ENCODE measurements at places on chromosomes 3 and 15.

DNA sequence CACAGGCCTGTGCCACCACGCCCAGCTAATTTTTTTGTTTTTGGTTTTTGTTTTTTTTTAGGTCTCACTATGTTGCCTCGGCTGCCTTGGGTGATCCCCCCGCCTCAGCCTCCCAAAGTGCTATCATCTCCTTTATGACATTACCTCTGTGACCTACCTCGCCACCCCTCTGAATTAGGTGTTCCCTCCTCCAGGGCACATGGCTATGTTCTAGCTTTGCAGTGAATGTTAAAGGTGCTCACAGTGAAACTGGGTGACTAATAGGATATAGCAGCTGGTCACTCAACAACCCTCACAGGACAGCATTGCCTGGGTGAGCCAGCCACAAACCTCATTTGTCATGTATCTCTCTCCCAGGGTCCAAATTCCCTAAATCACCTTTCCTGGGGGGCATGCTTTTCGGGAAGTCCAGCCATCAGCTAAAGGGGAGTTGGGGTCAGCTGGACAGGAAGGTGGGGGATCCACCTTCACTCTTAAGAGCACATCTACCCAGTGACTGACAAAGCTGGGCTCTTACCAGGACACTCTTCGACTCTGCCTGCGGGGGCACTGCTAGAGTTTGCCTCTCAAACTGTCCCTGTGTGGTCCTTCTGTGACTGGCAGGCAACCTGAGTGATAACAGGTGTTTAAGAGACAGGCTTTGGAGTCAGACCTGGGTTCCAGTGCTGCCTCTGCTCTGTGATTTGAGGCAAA, 1.6 kb upstream of the TTLL3 start:
- DNase-seq, result peak; percentile 25

- peak; percentile 45 for DNase-seq
Observed at GRCh38 chr3:41202834-41203345, 3.6 kb downstream of the CTNNB1 start.

DNA sequence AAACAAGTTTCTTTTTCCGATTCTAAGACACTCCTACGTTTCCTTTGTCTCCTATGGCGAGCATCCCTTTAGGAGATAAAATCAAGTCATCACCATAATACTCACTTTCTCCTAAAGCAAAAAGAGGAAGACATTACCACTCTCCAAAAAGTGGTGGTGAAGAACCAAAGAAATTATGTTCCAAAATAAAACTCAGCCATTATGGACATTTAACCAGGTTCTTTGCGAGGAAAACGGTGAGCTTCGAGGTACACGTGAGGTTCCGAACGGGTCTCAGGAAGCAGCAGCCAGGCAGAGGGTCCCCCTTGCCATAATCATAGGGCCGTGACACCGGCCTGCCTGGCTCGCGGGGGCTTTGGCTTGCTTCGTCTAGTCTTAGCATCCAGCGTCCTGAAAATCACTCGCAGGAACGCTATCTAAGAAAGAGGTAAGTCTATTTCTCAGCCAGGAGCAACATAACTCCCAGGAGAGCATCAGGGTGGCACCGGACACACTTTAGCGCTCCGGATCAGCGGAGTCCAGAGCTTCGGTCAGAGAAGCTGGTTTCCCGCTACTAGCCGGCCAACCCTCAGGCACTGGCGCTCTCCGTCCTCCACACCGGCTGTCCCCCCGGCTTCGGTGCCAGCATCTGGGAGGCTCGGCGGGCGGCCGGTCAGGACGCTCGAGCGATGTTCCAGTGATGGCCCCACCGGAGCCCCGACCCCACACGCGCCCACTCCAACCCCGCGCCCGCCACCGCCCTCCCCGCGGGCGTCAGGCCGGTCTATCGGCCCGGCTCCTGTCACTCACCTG, 581 bp downstream of the IP6K1 start:
- peak; percentile 72 for DNase-seq

- DNase-seq, result no peak
Observed at GRCh38 chr15:101001796-101002195, 82.6 kb downstream of the LRRK1 start.

DNA sequence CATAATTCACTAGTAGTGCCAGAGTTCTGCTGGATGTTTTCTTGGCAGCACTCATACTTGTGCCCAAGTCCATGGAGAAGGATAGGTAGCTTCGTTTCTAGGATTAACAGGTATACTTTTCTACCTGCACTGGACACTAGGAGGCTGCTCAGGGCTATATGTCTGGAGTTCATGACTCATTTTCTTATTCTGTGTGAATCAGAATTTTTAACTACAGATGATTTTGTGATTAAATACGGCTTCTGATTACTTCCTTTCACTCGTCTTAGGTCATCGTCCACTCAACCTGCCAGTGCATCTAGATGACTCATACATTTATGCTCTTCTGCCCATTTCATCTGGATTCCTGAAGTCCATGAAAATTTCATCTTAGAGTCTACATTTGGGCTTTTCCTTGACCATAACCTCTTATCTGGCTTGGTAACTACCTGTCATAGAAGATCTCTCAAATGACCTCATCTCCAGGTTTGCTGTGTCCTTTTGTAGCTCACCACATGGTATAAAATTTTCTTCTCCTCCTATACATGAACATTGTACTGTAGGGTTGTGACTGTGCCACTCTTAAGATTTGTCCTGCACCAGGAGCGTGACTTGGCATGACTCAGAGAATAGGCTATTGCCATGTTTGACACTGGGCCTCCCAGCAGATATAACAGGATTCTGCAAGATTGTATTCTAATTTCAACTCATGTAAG, 66.7 kb upstream of the GCSAM start:
- DNase-seq, result no peak

GRCh38 chr15:96064351-96064756, 266.1 kb upstream of the NR2F2 start:
- DNase-seq, result no peak

- no peak for DNase-seq
Observed at GRCh38 chr3:129248286-129248979, 973 bp upstream of the COPG1 start.

GRCh38 chr3:110521019-110521418, 550.6 kb upstream of the NECTIN3 start:
- no peak for DNase-seq

- no peak for DNase-seq
Observed at GRCh38 chr3:154540950-154541604, 111.1 kb upstream of the GPR149 start.

- peak; percentile 30 for DNase-seq
Observed at GRCh38 chr15:75202251-75203016, 752 bp downstream of the C15orf39 start.

GRCh38 chr3:76065964-76066363, 280.6 kb upstream of the ZNF717 start:
- no peak for DNase-seq

DNA sequence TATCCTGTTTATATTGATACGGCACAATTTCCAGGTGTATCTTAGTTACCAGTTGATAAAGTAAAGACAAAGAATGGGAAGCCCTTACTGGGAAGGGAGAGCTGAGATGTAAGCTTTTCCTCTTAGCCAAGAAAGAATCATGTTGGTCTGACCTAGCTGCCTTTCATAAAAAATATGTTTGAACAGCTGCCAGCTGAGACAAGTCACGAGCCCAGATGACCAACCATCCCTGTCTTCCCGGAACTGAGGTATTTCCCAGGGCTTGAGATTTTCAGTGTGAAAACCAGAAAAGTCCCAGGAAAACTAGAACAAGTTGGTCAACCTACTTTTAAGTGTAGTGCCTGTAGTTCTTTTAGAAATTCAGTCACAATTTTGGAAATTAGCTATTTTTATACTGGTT, 3.6 kb upstream of the MYH15 start:
- no peak for DNase-seq

GRCh38 chr3:181955566-181955965, 243.8 kb downstream of the SOX2 start:
- DNase-seq, result no peak

DNA sequence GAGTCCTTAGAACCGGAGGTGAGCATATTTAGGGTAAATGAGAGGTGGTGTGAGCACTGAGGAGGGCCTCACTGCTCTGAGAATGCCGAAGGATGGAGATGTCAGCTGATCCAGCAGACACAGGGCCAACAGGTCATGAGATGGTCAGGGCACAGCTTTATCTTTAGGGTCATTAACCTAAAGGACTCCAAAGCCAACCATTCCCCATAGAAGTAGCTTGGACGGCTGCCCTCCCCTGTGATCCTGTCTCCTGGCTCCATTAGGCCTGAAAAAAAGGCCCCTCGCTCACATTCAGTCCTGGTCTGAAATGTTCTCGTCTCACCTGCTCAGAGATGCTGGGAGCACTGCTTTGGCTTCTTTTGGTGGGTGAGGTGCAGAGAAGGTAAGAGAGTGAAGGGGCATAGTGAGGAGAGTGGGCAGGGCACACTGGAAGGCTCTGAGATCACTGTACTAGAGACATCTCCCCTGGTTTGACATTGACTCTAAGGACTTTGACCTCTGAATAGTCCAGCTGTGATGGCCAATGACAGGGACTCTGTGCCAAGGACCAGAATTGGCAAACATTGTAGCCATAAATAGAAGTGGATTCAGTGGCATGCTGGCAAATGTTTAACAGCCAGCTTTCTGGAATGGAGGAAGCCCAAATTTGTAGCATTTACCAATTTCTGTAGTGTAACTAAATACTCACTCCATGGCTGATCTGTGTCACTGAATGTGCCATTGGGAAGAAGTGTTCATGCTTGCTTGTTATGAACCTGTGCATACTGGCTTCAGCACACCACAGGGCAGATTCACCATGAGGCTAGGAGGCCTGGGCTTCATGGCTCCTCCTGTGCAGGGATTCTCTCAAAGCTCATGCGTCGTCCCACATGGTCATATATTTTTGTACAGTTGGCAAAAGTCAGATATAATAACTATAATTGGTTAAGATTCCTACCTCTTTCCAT, 76.2 kb upstream of the MRPS22 start:
- DNase-seq, result no peak

- DNase-seq, result no peak
Observed at GRCh38 chr3:112634786-112635541, 6.0 kb downstream of the CCDC80 start.

DNA sequence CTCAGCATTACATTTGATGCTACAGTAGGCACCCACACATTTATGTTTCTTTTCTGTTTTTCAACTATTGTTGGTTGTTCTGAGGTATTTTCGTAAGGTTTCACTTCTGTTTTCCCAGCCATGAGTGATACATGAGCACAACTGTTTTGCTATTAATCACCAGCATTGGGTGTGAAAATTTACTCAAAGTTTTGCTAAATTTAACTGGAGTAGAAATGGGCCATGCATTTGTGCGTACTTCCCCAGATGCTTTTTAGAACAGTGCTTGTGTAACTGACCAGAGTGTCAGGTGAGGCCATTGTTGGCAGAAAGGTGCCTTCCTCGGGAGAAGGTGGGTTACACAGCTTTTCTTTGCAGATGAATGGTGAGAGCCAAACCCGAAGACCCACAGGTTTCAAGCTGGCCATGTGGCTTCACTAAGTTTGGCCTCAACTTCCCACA, 70.4 kb downstream of the ST6GAL1 start:
- no peak for DNase-seq

DNA sequence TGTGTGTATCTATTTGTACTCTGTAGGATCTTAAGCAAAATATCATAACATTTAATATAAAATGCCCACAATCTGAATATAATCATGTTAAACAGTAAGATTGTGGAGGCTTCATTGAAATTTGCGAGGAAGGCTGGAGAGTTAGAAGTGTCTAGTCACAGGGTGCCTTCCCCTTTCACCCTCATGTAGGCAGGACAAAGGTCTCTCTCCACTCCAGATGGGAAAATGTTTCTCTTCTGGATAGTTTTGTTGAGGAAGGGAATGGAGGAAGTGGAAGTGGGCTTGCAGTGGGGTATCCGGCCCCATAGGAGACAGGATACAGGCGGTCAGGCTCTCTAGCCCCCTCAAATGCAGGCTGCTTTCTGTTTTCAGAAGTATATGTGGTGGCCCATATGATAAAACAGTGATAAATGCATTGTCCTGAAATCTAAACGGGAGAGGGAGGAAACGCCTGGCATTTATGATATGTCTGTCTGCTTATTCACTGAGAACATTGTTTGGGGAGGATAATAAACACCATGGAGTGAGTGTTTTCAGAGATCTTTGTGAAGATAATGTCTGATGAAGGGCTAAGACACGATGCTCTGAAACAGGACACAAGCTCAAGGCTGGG, 13.3 kb upstream of the MYZAP start:
- DNase-seq, result no peak

DNA sequence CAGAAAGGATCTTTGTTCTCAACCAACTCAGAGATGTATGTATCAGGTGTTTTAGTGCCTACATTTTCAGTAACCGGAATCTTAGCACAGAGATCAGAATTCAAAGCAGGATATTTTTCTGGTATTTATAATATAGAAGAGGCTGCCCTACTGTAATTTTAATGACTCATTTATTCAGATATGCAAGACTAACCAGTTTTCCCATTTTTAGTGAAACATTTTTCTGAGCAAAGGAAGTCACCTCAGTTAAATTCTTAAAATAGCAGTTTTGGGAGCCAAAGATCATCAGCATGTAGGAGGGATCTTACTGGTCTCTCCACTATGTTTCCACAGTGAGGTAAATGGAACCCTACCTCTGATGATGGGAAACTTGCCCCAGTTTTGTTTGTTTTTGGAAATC, 42.0 kb downstream of the SRP14 start:
- no peak for DNase-seq

DNA sequence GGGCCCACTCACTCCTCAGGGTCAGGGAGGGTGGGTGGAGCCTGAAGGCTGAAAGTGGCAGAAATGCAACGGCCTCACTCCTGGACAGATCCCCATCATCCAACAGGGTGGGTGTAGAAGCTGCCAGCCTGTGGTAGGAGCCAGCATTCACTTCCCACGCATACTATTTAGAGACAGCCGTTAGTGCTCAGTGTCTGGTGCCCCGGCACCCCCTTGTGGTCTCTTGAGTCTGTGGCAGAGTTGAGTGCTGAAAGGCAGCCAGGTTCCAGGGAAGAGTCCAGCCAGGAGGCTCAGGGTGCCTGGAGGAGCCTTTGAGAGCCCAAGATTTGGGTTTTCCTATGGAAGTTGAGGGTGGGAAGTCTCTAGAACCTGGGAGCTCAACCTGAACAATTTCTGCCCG, 2.1 kb upstream of the GNAT1 start:
- DNase-seq, result peak; percentile 12

DNA sequence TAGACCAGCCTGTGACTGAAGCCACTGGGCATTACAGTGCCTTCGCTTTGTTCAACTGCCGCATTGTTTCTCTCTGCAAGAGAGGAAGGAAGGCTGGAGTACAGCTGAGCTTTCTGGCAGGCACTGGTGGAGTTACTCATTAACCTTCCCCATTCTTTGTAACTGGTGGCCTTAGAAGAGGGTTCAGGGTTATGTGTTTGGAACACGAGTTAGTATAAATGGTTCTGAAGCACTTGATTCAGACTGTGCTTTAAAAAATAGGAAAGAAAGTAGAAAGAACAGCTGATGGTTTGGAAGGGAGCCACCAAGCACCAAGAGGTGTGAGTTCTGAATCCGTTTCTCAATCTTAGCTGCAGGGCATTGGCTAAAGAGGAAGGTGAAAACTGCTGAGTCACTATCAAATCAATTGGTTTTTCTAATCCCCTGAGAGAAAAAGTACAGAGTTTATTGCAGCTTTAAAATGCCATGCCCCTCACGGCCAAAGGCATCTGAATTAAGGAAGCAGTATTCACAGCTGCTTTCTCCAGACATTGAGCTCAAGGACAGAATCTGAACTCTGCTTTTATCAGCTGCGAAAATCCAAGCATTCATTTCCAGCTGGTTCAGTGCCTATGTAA, 3.6 kb downstream of the HGD start:
- DNase-seq, result peak; percentile 6

Data from hematopoietic multipotent progenitor cell treated with erythropoietin and hydrocortisone succinate and interleukin-3 and kit ligand, for 17 days (in vitro differentiated cells).